Sigmoid colon (tissue), 7 donors: ENCODE measurements at places on chromosomes 2 and 18.

- DNase-seq: no peak
Observed at GRCh38 chr18:24930971-24931370, 421.0 kb downstream of the ZNF521 start.

GRCh38 chr18:72848503-72849237 lies 19.1 kb downstream of the NETO1 start:
- DNase-seq: no peak

- no peak for DNase-seq
Observed at GRCh38 chr18:11020161-11020853, 129.1 kb downstream of the PIEZO2 start.

GRCh38 chr2:29139152-29139551 lies 23.9 kb downstream of the CLIP4 start:
- no peak for DNase-seq

GRCh38 chr18:68642003-68642402 lies 72.9 kb downstream of the TMX3 start:
- DNase-seq: no peak

DNA sequence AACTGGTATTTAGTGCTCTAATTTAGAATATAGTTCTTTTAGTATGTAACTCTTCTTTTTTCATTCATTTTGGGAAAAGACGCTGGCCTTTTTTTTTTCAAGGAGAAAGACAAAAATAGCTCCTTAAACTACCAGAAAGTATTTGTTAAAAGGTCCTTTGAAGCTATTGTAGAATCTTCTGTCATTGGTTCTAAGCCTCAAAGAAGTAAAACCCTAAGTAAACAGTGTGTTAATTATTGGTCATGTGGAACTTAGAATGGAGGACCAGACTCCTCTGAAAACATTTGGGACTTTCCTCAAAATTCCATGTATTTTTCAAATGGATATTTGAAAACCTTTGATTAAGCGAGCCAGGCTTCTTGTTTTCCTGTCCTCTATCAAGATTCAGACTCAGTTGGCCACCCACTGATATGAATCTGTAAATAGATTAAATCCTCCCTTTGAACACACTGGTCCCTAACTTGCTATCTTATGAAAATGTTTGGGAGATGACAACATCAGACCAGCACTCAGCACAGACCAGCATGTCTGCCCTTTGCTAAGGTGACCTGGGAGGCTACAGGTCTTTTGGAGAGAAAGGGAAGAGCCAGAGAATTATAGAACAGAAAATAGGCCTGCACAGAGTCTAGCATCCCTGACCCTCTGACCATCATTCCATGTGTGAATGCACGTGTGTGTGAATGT lies 120.3 kb upstream of the GATA6 start:
- no peak for DNase-seq

GRCh38 chr2:54013996-54014395 lies 43.2 kb upstream of the PSME4 start:
- no peak for DNase-seq

- no peak for DNase-seq
Observed at GRCh38 chr2:31212659-31213600, 4.4 kb downstream of the CAPN14 start.

- no peak for DNase-seq
Observed at GRCh38 chr2:62578803-62579640, 73.0 kb upstream of the TMEM17 start.

GRCh38 chr2:196112418-196113034 lies 43.9 kb upstream of the DNAH7 start:
- no peak for DNase-seq

DNA sequence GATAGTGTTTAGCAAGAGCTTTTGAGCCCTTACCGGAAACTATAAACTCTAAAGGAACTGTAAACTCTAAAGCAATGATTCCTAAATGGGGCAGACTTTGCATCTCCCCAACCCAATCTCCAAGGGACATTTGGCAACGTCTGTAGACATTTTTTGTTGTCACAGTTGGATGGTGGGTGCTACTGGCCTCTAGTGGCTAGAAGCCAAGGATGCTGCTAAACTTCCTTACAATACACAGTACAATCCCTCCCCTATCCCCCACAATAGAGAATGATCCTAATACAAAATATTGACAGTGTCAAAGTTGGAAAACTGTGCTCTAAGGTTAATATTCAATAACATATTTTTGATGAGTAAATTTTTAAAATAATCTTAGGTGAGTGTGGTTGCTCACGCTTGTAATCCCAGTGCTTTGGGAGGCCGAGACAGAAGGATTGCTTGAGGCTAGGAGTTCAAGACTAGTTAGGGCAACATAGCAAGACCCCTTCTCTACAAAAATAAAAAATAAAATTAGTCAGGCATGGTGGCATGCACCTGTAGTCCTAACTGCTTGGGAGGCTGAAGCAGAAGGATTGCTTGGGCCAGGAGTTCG lies 66.7 kb downstream of the PTPN4 start:
- DNase-seq: no peak

DNA sequence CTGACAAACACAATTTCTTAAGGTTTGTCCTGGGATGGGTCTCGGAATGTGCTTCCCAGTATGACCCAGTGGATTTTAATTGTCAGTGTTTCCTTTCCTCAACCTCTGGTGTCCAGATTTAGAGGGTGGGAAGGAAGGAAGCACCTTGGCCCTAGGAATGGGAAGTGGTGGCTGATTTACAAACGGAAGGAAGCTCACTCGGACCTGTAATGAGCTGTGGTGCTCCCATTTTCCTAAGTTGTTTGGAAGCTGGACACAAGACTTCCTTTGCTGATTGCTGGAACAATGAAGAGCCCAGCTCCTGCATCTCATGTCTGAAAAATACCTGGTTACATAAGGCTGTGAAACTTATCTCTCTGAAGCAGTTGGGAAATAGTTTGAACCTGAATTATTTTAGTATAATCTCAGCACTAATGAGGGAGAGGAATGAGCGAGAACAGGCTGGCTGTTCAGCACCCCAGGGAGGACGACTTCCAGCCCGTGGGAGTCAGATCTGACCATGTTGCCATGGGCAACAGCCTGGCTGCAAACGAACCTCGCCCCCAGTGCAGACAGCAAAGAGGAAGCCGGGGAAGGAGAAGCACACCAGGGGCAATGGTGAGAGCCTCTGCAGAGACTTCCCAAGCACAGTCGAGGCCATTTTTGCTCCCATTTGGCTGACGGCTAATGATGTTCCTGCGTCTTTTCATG lies 74.4 kb upstream of the ASB18 start:
- no peak for DNase-seq

GRCh38 chr2:63788071-63788470 lies 53.6 kb upstream of the UGP2 start:
- DNase-seq: no peak

DNA sequence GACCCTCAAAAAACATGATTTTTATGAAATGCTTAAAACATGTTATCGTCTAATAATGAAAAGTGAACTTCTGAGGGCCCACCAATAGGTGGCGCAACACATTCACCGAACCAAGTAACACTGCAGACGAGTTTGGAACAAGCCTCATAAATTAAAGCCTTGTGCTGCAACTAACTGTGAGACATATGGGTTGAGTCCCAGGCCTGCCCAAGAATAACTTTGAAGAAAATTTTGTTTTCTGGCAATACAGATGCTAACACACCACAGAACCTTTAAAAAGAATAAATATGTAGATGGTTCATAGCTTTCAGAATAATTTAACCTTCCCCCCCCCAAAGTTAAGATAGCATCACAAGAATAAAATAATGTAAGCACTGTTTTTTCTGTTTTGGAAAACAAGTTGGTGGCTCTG lies 285.9 kb downstream of the RNF144A start:
- DNase-seq: peak; percentile 76

- peak; percentile 76 for DNase-seq
Observed at GRCh38 chr2:38602136-38602731, 494 bp downstream of the HNRNPLL start.

GRCh38 chr2:113227290-113227689 lies 51.4 kb downstream of the PAX8 start:
- DNase-seq: no peak

- no peak for DNase-seq
Observed at GRCh38 chr18:12068950-12069320, 24.7 kb upstream of the ANKRD62 start.

DNA sequence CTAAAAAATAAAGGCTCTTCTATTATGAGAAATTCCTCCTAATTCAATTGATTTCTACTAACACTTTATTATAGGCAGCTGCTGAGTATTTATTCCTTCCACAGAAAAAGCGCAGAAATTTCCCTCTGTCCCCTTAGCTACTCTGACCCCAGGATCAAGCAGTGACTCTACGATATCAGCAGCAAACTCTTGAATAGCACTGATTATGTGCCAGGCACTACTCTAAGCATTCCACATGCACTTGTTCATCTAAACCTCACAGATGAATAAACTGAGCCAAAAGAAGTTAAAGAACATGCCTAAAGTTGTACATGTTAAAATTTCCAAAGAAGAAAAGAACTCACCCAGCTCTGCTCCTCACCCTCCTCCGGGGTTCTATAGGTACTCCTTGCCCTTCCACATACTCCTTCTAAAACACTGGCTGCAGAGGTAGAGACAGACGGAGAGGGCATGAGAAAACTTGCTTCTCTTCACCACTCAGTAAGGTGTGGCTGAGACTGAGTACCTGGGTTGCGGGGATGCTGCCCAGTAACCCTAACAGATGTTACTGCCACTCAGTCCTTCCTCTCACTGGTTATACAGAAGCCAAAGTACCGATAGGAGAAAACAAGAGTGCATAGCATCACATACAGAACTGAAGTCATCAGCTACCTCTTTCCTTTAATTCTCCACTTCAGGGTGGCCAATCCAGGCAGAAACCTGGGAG lies 9.9 kb downstream of the C1D start:
- DNase-seq: no peak

DNA sequence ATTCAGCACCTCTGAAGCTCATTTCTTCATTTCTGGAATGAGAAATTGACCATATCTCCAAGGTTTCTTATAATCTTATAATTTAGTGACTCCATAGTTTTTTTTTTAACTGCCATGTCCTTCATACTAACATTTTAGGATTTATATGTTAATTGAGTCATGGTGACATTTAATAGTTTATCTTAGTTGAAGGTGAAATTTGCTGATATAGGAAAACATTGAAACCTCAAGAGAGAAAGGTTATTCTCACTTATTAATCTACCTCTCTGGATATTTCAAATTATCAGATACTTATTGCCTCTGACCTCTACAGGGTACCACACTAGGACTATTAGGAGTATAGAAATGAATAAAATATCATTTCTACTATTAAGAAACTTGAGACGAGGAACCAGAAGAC lies 499.0 kb downstream of the NUP35 start:
- no peak for DNase-seq

DNA sequence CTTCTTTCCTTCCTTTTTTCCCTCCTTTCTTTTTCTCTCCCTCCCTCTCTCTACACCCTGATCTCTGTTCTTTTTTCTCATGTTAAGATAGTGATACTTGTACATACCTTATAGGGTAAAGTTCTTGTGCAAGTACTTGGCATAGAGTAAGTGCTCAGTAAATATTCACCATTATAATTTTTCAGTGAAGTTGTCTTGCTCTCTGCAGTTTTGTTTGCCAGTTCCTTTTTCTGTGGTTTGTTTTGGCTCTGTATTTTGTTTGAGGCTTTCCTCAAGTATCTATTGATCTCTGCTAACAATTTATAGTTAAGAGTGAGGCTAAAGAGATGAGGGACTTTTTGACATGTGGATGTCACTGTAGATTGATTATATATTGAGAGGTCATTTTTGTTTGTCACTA lies 48.0 kb downstream of the MTX2 start:
- no peak for DNase-seq

GRCh38 chr18:74476140-74476539 lies 19.0 kb upstream of the DIPK1C start:
- no peak for DNase-seq
